LHCN-M2 (cell line): ENCODE measurements at places on chromosomes 2 and 18.
A peak's percentile ranks its signal among the peaks of the same experiment; 100 is the strongest.

DNA sequence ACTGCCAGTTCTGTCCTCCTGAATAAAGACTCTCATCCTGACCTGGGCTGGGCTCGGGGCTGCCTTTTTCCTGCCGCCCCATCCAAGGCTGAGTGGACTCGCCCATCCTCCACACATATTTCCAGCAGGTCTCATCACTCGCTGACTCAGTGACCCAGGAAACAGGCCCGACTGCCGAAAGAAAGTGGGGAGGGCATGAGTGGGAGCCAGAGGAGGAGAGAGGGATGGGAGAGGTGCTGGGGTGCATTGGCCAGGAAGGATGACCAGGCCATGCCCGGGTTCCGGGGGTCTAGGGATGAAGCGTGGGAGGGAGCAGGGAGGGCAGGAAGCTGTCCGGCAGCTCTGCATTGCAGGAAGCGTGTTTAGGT lies 66.7 kb downstream of the TWIST2 start:
- DNase-seq, result peak; percentile 73

GRCh38 chr2:217103752-217104545 lies 244.1 kb upstream of the TNP1 start:
- no peak for DNase-seq

DNA sequence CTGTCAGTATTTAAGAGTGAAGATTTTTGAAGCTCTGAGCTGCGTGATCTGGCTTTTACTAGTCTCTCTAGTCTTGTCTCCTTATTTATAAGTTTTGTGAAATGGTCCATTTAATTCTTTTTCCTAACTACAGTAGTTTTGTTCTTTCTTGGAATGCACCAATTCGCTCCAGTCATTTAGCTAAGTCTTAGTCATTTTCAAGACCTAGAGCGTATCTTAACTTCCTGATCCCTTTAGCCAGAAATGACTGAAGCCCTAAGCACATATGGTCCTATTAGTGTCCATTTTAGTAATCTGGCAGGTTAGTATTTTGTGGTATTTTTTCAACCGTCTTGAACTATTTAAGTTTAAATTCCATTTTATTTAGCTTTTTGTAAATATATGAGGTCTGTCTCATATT lies 3.6 kb downstream of the BIRC6 start:
- DNase-seq, result peak; percentile 21

DNA sequence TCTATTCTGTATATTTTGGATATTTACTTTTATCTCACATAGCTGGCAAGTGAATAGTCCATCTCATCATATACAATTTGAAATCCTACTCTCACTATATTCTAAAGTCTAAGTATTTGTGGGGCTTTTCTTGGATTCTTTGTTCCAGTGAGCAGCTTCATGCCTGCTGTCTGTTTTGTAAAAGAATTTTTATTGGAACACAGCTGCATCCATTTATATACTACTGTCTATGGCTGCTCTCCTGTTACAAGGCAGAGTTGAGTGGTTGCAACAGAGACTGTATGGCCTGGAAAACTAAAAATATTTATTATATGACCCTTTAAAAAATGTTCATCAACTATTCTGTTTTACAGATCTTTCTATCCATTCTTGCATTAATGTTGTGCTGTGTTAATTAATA lies 193.3 kb upstream of the KLHL14 start:
- peak; percentile 6 for DNase-seq

DNA sequence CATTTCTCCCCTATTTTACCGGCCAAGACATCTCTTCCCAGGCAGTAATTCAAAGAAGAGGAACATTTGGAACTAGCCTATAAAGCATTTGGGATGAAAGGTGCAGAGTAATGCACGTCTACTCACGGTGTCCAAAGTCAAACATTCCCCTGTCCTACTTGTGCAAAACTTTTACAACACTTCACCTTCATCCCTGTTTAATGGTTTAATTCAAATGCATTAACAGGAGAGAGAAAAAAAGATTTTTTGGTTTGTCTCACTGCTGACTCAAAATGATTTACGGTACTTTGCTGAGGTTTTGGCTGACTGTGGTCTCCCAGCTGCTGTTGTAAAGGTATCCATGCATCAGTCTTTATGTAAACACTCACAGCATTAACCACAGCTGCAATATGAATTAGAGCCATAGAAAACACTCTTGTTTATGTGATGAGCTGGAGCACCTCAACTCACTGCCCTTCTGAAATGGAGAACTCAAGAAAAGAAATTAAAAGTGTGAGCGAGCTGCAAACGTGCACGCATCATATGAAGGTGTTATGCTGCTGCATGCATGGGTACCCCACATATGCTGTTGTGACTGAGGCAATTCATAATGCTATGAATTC lies 220.5 kb downstream of the PIEZO2 start:
- peak; percentile 92 for DNase-seq

GRCh38 chr2:44553456-44553855 lies 191.7 kb downstream of the CAMKMT start:
- peak; percentile 93 for DNase-seq

DNA sequence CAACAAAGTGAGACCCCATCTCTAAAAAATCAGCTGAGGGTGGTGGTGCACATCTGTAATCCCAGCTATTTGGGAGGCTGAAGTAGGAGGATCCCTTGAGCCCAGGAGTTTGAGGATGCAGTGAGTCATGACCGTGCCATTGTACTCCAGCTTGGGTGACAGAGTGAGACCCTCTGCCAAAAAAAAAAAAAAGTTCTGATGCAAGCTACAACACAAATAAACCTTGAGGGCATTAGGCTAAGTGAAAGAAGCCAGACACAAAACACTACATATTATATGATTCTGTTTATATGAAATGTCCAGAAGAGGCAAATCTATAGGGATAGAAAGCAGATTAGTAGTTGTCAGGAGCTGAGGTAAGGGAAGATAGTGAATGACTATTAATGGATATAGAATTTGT lies 13.0 kb downstream of the YWHAQ start:
- DNase-seq, result no peak

- no peak for DNase-seq
Observed at GRCh38 chr18:25125680-25126079, 226.3 kb downstream of the ZNF521 start.

DNA sequence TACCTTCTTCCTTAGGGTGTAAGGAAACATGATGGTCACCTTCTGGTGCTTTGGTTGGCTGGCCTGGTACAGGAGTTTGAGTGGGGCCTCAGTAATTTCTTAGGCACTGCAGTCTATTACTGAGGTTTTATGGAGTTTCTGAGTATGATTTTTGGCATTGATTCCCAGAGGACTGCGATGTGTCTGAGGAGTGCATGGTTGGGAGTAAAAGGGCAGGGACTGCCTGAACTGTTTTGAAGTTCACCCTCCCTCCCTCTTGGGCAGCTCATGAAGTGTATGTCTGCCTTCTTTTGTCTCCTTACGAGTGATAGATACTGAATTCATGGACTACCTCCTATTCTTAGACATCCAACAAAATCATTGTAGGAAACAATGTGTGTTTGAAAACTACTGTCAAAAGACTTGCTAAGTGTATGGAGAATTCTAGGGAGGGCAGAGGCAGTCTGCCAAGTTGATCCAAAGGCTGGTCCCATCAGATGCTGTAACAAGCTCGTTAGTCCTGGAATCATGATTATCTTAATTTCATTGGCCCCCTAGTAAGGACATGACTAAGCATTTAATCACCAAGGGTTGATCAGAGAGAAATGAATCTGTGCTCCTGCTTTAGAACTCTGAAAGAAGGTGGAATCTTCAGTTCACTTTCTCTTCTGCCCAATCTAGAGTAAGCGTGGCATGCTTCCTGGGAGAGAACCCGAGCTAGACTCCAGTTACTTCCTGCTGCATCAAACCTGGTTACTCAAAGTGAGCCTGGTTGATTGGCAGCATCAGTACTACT lies 26.5 kb downstream of the LYPD6B start:
- no peak for DNase-seq
